ENCODE measurements at places on chromosomes 11 and 22.

DNA sequence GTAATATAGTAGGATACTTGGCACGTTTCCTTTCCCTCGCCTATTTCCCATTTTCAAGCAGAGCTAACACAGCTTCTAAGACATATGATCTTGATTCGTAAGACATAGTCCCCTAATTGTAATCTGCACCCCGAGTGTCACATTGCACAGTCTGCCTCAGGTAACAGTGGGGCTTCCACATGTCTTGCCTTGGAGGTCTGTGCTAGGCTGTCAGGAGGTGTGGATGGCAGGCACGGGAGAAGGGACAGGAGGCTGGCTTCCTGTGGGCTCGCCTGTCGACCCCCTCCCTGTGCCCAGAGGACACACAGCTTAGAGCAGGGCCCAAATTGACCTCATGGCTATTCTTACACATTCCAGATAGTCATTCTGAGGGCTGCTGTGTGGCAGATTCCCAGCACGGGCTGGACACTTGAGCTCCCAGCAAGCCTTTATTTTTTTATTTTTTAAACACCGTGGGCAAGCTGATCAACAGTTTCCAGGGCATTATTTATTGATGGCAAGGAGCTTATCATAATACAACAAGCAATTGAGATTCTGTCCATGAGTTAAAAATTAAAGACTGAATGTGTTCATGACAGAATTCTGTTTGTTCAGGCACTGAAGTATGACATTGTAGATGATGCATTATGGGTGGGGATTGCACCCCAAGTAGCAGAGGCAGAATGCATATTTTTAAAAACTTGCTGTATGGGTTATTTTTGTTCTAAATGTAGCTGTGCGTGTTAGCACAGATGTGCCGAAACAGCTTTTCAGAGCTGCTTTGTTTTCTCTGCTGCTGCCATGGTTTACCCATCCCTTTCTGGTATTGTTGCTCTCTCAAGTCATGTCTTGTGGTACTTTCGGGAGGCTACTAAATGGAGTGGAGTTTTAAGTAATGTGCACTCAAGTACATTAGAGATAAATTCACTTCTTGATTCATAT is 113.0 kb downstream of the ATXN10 start:
- no peak for DNase-seq

GRCh38 chr11:112526699-112527416 is 266.2 kb upstream of the PLET1 start:
- DNase-seq, result no peak

DNA sequence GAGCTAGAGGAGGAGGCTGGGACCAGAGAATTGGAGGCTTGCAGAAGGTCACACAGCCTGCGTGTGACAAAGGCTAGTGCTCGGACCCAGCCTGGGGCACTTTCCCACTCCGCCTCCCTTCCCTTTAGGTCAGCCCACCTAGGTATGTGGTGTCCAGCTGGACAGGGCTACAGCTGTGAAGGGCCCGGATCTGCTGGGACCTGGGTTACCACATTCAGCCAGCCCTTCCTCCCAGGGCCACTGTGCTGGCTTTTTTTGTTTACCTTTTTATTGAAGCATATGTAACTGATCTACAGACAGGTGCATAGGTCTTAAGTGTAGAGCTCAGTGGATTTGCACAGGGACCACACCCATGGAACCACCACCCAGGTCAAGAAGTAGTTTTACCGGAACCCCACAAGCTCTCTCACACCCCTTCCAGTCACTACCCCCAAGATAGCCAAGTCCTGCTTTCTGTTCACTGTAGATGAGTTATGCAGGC is 8.7 kb downstream of the CAPN5 start:
- DNase-seq, result no peak

DNA sequence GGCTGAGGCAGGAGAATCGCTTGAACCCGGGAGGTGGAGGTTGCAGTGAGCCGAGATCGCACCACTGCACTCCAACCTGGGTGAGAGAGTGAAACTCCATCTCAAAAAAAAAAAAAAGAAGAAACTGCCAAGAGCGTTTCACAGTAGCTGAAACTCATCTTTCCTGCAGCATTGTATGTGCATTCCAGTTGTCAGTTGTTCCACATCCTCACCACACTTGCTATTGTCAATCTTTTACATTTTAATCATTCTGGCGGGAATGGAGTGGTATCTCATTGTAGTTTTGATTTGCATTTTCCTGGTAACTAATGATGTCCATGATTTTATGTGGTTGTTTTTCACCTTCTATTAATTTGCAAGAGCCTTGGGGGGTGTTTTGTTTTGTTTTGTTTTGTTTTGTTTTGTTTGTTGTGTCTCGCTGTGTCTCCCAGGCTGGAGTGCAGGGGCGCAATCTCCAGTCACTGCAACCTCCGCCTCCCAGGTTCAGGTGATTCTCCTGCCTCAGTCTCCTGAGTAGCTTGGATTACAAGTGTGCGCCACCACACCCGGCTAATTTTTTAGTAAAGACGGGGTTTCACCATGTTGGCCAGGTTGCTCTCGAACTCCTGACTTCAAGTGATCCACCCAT is 8.1 kb upstream of the GNB1L start:
- DNase-seq, result no peak

- DNase-seq, result no peak
Measured at GRCh38 chr11:20739577-20739976, 70.2 kb downstream of the NELL1 start.

GRCh38 chr11:118055966-118056365 is 20.9 kb upstream of the TMPRSS4 start:
- DNase-seq, result no peak

DNA sequence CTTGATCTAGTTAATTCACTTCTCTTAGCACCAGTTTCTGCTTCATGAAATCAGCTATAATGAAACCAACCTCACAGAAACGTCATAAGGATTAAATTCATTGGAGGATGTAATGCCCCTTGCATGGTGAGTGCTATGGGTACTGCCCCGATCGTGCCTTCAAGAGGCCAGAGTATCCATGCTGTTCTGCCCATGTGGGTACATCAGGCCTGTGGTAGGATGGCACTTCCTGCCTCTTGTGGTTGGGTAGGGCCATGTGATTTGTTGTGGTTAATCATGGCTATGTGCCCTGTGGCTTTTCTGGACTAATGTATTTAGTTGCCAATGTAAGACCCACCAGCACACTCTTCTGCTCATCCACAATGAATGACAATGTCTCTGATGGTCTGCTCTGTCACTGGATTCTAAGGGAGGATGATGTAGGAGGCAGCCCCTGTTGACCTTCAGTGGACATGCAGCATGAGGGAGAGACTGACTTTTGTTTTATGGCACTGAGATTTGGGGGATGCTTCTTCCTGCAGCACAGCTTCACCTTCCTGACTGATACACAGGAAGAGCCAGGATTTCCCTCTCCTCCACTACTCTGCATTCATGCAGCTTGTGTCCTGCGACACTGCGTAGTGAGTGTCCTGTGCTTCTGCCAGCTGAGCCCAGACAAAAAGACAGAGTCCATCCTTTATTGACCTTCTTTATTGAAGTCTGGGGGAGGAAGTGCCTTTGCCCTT is 66.2 kb downstream of the DHCR7 start:
- peak; percentile 20 for DNase-seq

- no peak for DNase-seq
Measured at GRCh38 chr22:41526226-41526829, 17.9 kb downstream of the POLR3H start.

- DNase-seq, result no peak
Measured at GRCh38 chr11:130379276-130379675, 49.1 kb downstream of the ADAMTS8 start.

DNA sequence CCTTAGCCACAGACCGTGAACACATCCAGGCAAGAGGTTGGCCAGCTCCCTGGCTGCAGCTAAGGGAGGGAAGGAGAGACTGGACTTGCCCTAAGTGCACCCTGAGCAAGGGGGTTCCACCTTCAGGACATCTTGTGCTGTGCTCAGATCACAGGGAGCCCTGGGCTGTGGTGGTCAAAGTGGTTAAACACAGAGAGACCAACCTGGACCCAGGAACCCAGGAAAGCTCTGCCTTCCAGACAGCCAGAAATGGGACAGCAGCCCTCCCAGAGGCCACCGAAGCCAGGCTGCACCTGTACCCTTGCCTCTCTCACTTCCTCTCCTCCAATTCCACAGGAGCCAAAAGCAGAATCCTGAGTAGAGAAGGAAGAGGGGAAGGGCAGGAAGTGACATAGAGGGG is 105.2 kb upstream of the TMEM45B start:
- no peak for DNase-seq

GRCh38 chr22:43170131-43170480 is 16.8 kb downstream of the TTLL12 start:
- DNase-seq, result no peak

DNA sequence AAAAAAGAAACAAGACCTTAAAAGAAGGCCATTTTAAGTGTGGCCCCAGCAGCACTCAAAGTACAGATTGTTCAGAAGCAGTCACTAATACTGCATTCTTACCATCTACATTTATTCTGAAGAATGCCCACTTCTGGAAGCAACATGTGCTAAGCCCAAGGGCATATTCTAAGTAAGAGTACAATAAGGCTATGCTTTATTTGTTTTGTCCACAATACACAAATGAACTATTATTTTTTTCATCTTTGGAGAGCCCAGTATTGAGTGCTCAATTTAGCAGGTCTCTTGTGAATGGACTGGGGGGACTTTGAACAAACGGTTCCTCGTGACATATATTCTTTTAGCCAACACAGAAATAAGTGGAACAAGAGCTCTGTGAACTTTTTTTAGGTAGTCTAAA is 191.4 kb upstream of the CHORDC1 start:
- no peak for DNase-seq

- DNase-seq, result no peak
Measured at GRCh38 chr11:19196432-19196831, 5.4 kb downstream of the CSRP3 start.

DNA sequence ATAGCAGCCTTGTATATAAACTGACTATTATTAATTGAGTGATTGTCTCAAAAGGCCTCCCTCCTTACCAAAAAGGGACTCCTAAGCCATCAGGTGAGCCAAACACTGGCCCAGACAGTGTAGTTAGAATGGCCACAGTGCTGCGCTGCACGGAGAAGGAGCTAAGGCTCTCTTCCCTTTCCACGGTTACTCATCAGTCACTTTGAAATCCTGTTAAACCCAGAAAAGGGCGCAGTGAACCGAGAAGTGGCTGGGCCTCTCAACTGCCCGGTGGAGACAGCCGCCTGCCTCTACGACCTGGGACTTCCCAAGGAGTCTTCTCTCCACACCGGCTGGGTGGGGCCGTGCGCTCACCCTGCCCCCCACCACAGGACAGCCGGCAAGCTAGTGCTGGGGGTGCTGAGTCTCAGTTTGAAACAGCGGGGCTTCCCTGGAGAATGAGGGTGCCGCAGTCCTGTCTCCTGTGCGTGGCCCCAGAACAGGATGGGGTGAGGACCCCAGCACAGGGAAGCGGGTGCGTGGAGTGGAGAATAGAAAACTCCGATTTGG is 1.3 kb downstream of the MYH9 start:
- DNase-seq, result peak; percentile 78

GRCh38 chr11:18330921-18331320 is 8.6 kb downstream of the GTF2H1 start:
- no peak for DNase-seq

DNA sequence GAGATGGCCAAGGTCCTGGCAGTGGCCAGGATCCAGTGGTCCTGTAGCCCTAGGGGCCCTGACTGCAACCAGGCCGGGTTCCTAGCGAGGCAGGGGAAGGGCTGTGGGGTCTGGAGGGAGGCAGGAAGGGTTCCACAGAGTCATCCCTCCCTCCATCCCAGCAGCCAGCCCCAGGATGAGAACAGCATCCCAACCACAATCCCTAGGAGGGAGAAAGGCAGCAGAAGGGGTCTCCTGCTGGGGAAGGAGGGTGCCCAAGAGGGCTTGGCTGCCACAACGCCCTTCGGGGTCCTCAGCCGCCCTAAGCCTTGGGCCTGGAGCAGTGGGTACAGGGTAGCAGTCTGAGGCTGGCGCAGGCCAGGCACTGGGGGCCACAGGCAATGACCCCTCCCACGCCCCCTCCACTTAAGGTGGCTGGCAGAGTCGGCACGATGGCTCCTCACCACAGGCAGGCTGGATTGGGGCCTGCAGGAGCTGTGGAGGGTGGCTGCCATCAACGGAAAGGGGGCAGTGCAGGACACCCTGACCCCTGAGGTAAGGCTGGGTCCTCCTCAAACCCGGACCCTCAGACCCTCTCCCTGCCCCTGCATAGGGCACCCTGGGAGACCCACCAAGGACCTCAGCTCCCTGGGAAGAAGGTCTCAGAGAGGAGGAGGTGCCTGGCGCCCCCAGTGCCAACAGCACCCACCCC is 7.2 kb downstream of the SLC22A12 start:
- no peak for DNase-seq

- DNase-seq, result no peak
Measured at GRCh38 chr22:37650463-37651136, 7.9 kb upstream of the PDXP start.

- peak; percentile 8 for DNase-seq
Measured at GRCh38 chr11:10898003-10898762, 40.3 kb upstream of the ZBED5 start.

- no peak for DNase-seq
Measured at GRCh38 chr22:28448625-28449024, 231.0 kb downstream of the TTC28 start.

DNA sequence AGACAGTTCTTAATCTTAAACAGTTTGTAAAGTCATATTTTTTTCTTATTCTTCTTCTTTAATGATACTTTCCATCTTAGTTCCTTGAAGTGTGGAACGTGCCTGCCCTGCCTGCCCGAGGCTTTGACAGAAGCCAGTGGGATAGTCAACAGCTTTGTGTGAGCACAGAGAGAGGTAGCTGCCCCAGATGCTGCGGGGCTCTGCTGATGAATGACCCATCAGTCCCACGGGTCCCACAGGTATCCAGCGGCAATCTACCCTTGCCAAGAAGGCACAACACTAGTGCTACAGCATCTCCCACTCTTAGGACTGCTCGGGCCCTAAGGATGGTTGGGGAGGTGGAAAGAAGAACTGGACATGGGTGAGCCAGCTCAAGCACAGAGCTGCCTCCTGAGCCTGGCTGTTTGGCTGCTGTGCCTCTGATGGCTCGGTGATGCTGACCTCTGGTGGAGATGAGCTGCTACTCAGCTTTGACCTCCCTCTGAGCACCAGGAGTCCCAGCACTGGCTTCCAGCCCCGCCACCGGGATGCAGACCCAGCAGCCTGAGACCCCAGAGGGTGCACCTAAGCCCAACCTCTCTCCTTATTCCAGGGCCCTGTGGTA is 11.8 kb upstream of the APLNR start:
- peak; percentile 2 for DNase-seq

DNA sequence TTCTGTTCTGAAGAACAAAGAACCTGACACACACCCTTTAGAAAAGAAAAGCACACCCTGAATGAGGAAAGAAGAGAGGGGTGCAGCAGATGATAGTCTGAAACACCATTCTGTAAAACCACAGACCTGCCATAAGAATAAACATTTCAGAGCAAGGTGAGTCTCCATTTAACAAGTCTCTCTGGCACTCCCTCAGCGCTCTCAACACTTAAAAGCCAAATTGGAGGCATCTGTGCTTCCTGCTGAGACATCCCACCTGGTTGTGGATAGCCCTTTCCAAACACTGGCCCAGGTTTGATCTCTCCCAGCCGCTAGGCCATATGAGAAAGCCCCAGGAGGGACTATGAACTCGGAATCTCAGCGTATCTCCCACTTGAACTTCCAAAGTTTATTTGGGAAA is 36.3 kb downstream of the ETS1 start:
- no peak for DNase-seq

DNA sequence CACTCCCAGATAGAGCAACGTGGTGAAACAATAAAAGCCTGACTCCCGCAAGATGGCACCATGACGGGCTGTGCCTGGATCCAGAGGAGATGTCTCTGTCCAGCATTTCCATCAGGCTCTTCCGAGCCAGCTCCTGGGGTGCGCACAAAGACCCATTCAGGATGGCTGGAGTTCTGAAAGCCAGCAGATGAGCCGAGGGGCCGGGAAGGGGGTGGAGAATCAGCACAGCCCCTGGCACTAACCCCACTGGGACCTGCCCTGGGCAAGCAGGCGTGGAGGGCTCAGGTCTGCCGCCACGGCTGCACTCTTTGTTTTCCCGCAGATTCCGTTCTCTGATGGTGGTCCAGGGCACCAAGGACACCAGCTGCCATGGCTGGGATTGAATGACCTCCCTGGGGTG is 97.2 kb upstream of the BLID start:
- no peak for DNase-seq

All from stimulated activated naive B cell treated with anti-CD40 and anti-IgM and Interleukin-4, amounts not matched to agents 10 μg/mL and 1 μg/mL and 100 μg/mL, for 72 hours (primary cell).